ENCODE measurements at places on chromosomes 3 and 15.

DNA sequence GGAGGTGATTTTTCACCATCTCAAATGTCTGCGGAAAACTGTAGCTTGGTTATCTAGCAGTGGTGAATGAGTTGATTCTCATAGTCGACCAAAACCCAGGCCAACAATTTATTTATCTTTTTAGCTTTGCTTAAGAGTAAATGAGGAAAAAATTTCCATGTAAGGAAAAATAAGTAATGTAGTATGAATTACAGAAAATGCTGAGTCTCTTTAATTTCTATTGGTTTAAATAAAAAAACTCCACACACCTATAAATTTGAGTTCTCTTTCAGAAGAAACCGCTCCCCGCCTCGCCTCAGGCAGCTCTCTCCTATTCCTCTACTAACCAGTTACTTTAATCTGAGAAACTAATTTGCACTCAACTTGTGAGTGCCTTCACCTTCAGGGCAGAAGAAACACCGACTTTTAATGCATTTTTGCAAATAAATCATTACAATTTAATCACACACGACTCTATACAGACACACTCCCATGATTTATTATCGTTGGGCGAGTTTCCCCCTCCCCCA, 540 bp upstream of the RSRC1 start:
- DNase-seq = no peak

- DNase-seq = no peak
Observed at GRCh38 chr15:75143738-75144334, 57.8 kb upstream of the C15orf39 start.

GRCh38 chr3:126616931-126617330, 38.0 kb downstream of the TXNRD3 start:
- DNase-seq = no peak

GRCh38 chr3:180036092-180036670, 556 bp downstream of the PEX5L start:
- DNase-seq = no peak

DNA sequence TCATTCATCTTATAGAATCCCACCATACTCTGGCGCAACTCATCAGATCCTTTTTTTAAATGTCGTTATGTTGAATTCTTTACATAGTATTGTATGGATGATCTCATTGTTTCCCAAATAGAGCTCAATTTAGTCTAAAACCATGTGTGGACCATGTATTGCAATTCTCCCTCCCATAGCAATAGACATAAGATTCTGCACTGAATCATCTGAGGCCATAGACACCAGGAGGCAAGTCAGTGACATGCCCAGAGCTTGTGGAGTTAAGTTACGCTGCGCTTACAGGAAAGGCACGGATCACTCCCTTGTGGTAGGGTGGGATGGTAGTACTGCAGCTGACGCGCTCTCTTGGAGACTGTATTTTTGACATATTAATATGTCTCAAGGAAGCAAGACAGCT, 211.0 kb downstream of the GABRB3 start:
- DNase-seq = no peak

- no peak for DNase-seq
Observed at GRCh38 chr3:174193604-174194003, 665.5 kb upstream of the NAALADL2 start.

- DNase-seq = no peak
Observed at GRCh38 chr3:161567577-161568361, 71.2 kb downstream of the OTOL1 start.

DNA sequence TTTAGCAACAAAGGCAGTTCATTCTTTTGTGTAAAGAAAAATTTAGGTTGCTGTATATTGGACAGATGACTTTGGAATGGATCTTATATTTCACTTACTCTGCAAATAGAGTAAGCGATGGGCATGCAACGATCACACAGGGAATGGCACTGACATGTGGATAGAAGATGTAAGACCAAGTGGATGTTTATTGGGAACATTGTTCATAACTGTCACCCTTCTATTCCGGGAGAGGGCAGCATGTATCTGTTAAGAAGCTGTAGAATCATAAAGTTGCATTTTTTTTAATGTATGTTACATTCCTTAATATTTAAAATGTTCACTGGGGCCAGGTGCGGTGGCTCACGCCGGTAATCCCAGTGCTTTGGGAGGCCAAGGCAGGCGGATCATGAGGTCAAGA, 41.2 kb downstream of the HPS3 start:
- DNase-seq = no peak

GRCh38 chr15:75100679-75101078, 77.3 kb downstream of the PPCDC start:
- no peak for DNase-seq

GRCh38 chr3:108322352-108322751, 26.0 kb downstream of the HHLA2 start:
- DNase-seq = no peak

GRCh38 chr15:31550211-31550977, 223.8 kb downstream of the KLF13 start:
- no peak for DNase-seq

- peak; percentile 87 for DNase-seq
Observed at GRCh38 chr3:192445770-192446644, 281.3 kb downstream of the FGF12 start.

- no peak for DNase-seq
Observed at GRCh38 chr3:120516136-120516535, 65.3 kb upstream of the FSTL1 start.

GRCh38 chr3:151320131-151320530, 3.5 kb upstream of the GPR87 start:
- no peak for DNase-seq

DNA sequence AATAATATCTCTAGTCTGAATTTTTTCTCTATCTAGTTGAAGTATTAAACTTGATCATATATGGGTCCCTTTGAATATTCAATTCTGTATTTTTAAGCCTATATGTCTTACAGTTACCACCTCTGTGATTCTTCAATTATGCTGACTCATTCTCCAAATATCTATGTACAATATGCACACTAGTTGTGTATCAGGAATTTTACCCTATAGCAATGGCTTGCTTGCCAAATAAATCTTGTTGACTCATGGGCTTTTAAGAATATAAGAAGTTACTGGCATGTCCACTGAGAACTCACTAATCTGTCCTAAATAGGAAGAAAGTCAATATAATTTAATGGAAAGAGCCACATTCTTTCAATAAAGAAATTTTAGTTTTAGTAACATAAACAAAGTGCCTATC, 656.3 kb downstream of the RBMS3 start:
- no peak for DNase-seq

- no peak for DNase-seq
Observed at GRCh38 chr3:56681984-56682461, 1.0 kb downstream of the TASOR start.

DNA sequence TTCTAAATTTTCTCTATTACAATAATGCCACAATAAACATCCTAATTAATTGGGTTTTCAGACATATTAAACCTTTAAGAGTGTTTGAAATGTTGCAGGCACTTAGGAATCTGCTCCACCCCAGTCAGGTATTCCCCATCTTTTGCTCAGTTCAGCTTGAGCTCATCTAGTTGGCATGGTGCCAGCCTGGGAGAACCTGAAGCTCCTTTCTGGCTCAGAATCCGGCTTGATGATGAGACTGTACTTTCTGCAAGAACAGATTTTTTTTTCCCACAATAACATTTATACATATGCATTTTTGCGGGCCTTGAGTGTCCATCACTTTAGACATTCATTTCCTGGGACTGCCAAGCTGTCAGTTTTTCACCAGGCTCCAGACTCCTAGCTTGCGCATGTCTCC, 7.7 kb upstream of the OXSR1 start:
- DNase-seq = peak; percentile 4

- no peak for DNase-seq
Observed at GRCh38 chr3:172152874-172153273, 113.5 kb downstream of the FNDC3B start.

DNA sequence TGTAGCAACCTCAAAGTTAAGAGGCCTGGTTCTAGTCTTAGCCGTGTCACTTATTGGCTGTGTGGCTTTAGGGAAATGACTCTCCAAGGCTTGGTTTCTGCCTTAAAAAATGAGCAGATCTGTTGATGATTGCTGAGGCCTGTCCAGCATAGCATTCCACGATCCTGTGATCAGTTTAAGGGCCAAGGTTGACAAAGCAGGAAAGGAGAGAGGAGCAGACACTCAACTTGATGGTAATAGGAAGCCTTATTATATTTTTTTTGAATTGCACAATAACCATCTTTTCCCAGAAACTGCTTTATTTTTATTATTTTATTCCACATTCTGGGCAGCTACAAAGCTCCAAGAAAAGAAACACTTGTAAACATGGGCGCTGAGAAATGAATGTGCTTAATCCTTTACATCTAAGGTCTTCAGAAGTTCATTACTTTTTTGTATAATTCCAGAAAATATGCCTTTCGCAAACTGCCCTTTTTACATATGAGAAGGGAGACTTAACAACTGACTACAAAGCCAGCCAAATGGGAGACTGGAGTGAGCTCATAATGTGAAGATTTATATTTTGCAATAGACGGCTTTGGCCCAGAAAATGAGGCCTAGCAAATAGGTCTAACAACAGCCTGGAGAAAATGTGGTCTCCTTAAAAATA, 241.0 kb downstream of the ATP8B4 start:
- DNase-seq = no peak

DNA sequence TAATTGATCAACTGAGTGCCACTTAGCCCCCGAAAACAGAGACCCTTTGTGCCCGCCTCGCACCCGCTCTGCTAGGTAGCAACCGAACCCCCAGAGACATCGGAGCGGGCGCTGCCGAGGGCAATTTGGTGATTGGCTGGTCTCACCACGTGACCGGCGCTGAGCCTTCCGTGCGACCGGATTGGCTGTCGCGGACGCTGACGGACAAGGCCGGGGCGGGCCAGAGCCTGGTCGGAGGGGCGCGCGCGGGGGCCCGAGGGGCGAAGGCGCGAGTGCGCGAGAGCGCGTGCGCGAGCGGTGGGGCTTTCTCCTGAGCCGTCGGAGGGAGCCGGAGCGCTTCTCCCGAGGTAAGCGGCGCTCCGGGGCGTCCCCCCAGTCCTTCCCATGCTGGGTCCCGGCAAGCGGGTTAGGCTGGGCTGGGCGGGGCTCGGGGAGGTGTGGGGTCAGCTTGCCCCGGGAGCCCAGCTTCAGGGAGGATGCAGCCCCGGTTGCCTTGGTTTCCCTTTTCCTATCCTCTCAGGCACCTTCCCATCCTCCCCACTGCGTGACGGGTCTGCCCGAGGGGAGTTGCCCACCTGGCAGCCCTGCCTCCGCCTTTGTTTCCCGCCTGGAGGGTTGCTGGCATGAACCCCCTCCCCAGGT, at the start of gene TMEM108:
TSS of gene TMEM108 (plus strand) at position 303 of the 642 bp plus-strand sequence.
- peak; percentile 98 for DNase-seq

- no peak for DNase-seq
Observed at GRCh38 chr15:42385206-42385979, 26.1 kb downstream of the CAPN3 start.

DNA sequence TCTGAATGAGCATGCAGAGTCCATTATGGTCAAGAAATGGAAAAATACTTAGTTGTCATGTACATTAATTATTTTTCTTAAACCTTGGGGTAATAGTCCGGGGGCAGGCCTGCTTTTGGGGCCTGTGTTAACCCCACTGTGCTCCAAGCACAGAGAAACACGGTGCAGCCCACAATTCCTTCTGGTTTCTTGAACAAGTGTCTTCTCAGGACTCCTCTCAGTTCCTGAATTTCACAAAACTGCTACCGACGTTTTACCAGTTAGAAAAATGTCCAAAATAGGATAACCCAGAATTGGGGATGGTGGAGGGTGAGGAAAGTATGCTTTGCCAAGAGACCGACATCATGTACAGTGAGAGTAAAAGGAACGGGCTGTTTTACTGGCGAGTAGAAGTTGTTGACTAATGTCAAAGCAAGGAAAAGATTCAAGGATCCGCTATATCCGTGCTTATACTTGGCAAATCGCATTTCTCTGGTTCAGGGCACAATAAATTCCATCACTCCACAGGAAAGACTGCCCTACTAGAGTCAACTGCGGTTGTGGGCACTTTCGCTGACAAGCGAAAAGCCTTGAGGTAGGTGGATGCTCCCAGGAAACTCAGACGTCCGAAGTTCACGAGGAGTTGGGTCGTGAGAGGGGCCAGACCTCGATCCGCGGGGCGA, 495 bp upstream of the NXPE3 start:
- DNase-seq = no peak

DNA sequence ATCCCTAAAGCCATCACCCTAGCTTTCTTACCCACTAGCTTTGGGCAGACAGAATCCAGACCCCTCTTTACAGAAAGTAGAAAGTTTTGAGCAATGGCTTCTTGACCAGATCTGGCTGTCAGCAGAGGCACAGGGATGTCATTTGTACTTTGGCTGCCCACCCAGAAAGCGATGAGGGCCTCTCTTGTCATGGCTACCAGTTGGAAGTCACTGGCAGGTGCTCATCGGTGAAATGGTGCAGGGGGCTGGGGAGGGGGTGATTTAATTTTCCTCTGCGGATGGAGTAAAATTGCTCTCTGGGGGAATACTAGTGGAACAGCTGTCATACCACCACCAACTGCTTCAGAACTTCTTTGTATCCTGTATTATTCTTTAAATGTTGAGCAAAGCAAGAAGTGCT, 393.7 kb downstream of the LSAMP start:
- DNase-seq = no peak

GRCh38 chr3:142993958-142994442, 7.4 kb upstream of the U2SURP start:
- peak; percentile 82 for DNase-seq

- DNase-seq = no peak
Observed at GRCh38 chr3:45979378-45979777, 16.2 kb downstream of the FYCO1 start.

GRCh38 chr3:185549122-185549521, 3.3 kb downstream of the LIPH start:
- DNase-seq = peak; percentile 14

DNA sequence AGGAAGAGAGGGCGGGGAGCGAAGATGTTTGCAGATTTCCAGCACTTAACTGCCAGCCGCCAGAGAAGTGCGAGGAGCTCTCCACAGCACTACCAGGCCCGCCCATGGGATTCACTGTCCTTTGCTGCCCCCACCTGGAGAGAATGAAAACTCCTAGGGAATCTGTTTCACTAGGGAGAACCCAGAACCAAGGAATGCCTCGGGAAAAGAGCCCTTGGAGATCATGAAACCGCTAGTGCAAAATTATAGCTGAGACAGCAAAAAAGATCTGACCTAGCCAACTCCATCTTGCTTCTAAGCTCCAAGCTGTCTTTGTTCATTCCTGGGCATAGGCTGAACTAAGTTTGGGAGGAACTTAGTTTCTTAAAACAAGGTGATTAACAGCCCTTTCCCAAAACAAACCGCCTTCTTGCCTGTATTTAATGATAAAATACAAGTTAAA, 82.6 kb upstream of the GCNT3 start:
- DNase-seq = peak; percentile 80

- DNase-seq = no peak
Observed at GRCh38 chr15:68001811-68002210, 52.3 kb upstream of the PIAS1 start.

- no peak for DNase-seq
Observed at GRCh38 chr15:81897057-81897677, 148.7 kb downstream of the MEX3B start.
